Globus pallidus (tissue), 1 donor: ENCODE measurements at places on chromosomes 2 and 18.

DNA sequence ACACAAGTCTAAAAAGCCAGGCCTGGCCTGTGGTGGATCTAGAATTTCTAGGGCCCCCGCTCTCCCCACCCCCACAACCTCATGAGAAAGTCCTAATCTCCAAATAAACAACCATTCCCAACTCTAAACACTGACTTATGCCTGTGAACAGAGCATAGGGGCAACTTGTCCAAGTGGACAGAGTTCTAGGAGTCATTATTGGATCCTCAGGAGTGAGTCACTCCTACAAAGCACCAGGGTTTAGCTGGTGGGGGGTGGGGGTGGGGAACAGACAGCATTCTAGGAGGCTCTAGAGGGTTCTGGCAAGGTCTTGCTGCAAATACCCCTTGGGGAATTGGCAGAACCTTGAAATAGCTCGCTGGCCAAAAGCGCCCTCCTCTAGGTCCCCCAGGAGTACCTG is 83.3 kb downstream of the ZCCHC2 start:
- DNase-seq: no peak

- peak; percentile 4 for DNase-seq
Measured at GRCh38 chr18:53909668-53910067, 314.8 kb downstream of the MBD2 start.

GRCh38 chr18:48802543-48803290 is 148.0 kb downstream of the SMAD7 start:
- DNase-seq: no peak

- peak; percentile 43 for DNase-seq
Measured at GRCh38 chr2:112836695-112837117, at the start of gene IL1B. Gene IL1B, minus strand, starts transcription at chr2:112836779. Its CDS starts 550 bp downstream, at chr2:112836229.

DNA sequence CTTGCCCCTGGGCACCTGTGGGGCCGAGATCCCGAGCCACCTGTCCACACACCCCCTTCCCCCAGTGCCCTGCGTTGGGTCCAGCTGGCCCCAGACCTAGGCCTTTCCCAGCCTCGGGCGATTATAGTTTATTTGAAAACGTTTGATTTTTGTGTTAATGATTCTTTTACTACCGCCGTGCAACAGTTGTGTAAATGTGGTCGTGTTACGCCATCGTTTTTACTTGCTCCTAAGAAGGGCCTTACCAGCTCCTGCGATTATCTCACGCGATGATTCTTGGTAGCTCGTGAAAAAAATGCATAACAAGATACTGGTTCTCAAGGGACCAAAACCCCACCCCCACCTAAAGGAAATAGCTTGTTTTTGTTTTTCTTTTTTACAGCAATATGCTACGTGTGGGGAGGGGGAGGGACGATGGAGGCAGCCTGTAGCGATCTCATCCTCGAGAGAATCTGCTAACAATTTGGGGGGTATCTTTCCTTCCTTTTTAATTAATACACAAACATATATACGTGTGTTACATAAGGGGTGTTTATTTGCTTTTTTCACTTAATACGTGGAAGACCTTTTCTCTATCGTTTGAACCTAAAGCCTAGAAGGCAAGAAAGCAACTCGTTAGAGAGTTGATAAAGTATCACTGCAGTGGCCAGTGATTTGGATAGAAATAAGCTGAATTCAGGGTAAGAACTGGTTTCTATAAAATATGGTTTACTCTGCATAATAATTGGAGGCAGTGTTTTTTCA is 1.0 kb downstream of the ZDBF2 start:
- no peak for DNase-seq

DNA sequence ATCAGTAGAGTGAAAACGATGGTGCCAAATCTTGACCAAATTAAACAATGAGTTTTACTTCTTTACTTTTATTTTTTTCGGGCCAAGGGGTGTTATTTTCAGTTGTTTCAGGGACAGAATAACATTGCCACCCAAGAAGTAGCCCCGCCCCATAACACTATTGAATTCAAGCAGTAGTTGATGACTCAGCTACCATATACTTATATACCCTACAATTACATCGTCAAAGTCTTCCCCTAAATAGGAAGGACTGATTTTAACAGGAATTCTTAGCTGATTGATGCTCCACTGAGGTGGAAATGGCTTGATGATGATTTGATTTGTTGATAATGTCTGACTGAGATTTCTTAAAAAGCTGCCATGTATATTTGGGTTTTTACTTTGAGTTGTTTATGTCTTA is 24.7 kb downstream of the LYPD6B start:
- no peak for DNase-seq

DNA sequence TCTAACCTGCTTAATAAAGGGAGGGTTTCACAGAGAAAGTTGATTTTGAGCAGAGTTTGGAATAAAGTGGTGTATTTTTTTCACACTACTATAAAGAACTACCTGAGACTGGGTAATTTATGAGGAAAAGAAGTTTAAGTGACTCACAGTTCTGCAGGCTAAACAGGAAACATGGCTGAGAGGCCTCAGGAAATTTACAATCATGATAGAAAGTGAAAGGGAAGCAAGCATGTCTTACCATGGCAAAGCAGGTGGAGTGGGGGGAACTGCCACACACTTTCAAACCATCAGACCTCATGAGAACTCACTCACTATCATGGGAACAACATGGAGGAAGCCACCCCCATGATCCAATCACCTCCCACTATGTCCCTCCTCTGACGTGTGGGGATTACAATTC is 546.7 kb downstream of the EPHA4 start:
- no peak for DNase-seq

DNA sequence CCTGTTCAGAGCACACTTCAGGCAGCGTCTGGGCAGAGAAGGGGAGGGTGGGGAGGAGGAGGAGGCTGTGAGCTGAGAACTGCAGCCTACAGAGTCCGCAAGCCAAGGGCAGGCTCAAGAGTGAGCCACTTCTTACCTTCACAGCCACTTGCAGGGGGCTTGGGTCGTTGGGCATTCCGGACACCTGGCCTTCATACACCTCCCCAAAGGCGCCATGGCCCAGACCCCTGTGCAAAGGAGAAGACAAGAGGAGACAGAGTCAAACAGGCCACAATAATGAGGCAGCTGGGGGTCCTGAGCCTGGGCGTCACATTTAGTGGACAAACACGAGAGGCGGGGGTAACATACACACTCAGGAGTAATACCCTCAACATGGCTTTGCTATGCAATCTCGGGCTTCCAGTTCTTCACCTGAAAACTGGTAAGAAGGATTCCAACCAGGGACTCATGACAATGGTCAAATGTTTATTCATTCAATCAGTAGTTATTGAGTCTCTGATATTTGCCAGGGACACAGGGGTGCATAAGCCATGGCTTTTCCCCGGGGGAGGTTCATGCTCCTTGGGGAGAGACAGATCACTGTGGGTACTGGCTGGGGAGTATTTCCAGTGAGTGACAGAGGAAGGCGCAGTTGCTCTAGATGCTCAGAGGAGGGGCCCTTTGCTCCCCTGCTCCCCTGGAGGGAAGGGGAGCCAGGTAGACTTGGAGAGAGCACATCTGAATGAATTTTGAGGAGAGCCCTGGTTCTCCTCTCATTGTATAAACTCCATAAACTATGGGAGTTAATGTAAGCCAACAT is 107.4 kb downstream of the CLIP4 start:
- DNase-seq: no peak

DNA sequence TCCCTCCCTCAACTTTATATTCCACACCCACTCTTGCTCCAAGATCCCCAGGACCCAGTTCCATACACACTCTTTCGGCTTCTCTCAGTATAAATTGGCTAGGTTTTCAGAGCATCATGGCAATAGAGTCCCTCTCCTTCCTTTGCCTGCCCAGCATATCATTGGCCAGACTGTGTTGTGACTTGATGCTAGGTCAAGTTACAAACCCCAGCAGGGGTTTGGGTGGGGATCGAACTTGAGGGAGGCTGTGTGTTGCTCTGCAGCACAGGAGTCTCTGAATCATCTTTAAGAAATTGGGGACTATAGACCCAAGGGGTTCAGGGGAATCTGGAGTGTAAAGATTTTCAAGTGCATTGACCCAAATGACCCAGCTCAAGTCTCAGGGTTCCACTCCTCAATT is 477.5 kb upstream of the MEIS1 start:
- no peak for DNase-seq

- no peak for DNase-seq
Measured at GRCh38 chr2:172361840-172362239, 65.5 kb upstream of the ITGA6 start.

DNA sequence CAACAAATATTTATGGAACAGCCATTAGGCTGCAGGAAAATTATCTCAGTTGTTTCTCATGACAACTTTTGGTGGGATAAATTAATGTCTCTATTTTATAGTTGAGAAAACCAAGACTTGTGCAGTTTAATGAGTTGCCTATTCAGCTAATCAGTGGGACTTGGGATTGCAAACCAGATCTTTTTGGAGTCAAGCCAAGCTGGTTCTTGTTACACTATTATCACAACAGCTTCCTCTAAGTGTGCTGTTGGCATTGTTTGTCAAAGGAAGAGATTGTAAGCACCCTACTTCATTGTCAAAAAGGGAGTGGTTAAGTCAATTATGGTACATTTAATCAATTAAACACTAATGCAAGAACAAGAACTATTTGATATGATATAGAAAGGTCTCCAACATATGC is 119.2 kb downstream of the PAX3 start:
- no peak for DNase-seq

DNA sequence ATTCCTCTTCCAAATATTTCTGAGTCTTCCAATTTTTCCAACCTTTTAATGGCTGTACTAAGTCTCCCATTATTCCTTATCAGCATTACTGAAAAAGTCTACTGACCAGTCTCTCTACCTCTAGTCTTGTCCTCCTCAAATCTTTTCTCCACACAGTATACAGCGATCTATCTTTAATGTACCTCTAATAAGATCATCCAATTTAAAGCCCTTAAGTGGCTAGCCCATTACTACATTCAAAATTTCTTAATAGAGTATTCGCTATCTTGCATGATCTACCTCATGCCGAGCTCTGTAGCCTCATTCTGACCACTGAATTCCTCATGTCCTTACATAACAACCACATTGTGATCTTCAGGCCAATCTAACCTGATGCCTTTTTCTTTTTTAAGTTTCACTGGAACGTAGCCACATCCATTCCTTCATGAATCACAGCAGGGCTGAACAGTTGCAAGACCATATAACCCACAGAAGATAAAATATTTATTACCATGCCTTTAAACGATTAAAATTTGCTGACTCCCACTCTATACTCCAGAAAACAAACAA is 57.9 kb downstream of the SLC66A3 start:
- no peak for DNase-seq

DNA sequence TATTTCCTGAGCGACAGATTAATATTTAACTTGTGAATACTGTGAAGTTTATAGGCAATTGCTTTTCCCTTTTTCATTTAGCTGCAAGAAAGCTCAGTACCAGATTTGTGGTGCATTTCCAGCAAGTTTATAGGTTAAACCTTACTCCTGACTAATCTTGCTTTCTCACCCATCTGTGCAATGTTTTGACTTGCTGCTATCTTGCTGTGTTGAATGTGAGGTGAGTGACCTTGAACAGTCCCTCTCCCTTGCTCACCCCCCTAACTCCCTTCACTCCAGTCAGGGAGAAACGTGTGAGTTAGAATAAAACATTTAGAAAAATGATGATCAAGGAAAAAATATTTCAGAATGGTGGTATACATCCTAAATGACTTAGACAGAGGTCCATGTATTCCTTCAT is 39.8 kb upstream of the PARD3B start:
- DNase-seq: no peak

DNA sequence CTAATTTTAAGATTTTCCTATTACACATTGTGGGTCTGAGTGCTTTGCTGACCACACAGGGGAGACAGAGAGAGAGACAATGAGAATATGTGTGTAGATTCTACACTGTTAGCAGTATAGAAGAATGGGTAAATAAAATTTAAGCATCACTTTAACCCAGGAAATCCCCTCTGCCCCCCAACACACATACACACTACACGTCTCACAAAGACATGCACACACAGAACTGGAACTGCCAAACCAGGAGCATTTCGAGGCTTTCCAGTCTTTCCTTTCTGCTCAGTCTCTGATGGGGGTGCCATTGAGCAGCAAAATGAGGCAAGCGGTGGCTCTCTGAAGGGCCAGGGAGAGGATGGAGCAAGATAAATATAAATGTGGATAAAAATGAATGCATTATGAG is 2.5 kb downstream of the MERTK start:
- no peak for DNase-seq

GRCh38 chr2:98518101-98518500 is 73.4 kb downstream of the INPP4A start:
- no peak for DNase-seq

GRCh38 chr2:32422133-32422532 is 65.3 kb downstream of the BIRC6 start:
- DNase-seq: no peak

DNA sequence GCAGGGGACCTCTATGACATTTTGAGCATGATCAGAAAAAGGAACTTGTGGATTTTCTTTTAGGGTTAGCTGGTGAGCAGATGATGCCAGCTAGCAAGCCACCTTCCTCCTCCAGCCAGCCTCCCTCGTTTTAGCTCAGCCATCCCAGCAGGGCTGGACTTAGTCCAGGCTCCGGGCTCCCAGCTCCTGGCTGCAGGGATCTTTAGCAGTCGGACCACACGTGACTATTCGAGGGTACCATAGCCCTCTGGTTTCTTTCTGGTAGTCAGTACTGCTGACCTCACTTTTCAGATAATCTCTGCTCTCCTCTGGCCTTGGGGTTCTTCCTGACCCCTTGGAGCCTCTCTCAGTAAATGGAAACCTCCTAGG is 31.8 kb downstream of the NCK2 start:
- DNase-seq: no peak

DNA sequence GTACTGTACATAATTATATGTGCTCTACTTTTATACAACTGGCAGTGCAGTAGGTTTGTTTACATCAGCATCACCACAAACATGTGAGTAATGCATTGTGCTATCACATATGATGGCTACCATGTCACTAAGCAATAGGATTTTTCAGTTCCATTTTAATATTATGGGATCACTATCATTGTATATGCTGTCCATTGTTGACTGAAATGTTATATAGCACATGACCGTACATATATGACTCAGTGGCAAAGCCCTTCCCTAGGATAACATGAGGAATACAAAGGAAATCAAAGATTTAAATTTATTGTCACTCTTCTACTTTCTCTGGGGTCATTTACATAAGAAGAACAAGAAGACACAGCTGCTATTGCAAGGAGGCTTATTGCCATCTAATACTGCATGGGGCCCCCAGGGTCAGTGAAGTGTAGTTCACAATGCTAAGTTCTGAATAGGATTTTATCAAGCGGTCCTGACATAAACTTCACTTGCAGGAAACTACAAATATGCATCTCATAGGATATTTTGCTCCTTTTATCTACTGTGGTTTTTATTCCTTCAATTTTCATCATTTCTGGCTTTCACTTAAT is 21.8 kb downstream of the PDE1A start:
- no peak for DNase-seq
